DMS53 (cell line): ENCODE measurements at places on chromosomes 2 and 18.

DNA sequence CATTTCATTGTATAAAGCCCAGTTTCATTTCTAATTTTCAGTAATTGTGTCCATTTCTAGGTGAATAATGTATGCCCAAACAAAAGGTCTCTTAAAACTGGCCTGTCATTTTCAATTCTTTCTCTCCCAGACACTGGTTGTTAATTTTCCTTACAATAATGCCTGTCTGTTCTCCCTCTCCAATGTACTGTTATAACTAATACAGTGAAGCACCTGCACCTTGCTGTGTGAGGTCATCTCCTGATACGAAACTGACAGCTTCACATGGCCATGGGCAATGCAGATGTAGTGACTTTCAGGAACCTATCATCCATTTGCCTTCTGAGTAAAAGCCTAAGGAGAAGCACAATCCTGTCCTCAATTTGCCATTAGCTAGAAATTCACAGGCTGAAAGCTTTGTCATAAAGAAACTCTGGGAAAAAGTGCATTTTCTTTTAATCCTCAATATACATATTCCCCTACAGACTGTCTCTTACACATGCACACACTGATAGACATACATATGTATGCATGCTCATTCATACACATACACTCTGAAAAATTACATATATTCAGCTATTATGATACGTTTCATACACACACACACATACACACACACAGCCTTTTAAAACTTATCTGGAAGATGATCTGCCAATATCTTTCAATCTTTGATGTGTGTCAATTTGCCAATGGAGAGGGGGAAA lies 1030.3 kb downstream of the TDRD15 start:
- DNase-seq = no peak

- no peak for DNase-seq
Measured at GRCh38 chr2:95206096-95206495, 1.2 kb upstream of the ZNF892 start.

GRCh38 chr2:219844401-219845091 lies 217.1 kb downstream of the SLC4A3 start:
- peak; percentile 71 for DNase-seq

DNA sequence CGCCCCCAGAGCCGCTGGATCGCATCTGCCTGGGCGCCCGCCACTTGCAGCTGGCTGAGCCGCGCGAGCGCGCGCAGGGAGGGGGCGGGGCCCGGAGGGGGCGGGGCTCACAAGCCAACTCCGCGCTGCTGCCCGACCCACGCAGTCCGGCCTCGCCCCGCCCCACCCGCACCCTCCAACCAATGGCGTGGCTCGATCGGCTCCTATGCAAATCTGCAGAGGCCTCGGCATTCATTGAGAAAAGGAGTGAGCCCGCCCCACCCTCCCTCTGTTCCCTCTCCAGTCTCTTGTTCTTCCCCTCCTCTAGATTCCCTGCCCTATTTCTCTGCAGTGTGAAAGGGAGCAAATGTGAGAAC lies at the start of gene ALK:
Gene ALK (minus strand): TSS at position 27 of the 356 bp plus-strand sequence. CDS start 927 bp downstream, outside the sequence.
- DNase-seq = peak; percentile 96

- DNase-seq = no peak
Measured at GRCh38 chr2:231905026-231905425, 21.2 kb downstream of the NPPC start.

- DNase-seq = no peak
Measured at GRCh38 chr2:1756456-1756855, 12.1 kb upstream of the PXDN start.

DNA sequence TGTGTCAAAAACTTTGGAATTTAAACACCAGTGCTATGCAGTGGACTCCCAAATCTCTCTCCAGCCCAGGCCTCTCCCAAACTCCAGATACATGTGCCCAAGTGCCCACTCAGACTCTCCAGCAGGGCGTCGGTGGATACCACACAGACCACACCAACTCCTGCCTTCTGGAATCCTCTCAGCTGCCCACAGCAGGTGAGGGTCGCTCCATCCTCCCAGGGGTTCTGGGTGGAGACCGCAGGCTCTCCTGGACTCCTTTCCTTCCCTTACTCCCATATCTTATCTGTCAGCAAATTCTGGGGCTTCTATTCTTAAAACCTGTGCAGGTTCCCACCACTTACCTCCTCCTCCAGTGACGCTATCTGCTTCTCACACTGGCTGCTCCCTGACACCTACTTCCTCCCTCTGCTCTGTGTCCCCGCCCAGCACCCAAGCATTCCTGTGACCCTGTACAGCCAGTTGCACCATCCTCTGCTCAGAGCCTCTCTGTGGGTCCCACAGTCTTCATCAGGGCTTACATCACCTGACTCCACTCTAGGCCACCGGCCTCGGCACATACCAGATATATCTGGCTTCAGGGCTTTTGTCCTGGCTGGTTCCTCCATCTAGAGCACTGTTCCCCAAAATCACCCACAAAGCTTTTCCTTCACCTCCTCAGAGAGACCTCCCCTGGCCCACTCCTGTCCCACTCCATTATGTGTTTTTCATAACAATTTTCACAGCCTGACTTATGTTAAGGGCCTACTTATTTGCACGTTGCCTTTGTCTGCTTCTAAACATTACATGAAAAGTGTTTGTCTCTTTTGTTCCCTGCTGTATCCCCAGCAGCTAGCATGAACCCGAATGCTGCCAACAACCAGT lies 2.6 kb upstream of the IMP4 start:
- no peak for DNase-seq

GRCh38 chr2:239471011-239471792 lies 70.4 kb upstream of the HDAC4 start:
- no peak for DNase-seq

DNA sequence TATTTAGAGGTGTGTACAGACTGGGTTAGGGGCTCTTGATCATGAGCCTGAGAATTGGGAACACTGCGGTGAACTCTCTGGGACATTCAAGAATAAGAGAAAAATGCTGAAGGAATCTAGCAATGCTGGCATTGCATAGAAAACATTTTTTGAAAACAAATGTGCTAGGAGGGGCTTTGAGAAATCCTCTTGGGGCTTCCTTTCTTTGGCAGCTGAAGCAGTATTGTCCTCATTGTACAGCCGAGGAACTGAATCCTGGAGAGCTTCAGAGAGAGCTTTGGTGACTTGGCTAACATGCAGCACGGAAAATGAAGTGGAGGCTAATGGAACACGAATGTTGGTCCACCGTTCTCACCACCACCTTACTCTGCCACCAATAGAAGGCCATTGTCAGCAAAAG lies 107.3 kb upstream of the EFEMP1 start:
- no peak for DNase-seq

DNA sequence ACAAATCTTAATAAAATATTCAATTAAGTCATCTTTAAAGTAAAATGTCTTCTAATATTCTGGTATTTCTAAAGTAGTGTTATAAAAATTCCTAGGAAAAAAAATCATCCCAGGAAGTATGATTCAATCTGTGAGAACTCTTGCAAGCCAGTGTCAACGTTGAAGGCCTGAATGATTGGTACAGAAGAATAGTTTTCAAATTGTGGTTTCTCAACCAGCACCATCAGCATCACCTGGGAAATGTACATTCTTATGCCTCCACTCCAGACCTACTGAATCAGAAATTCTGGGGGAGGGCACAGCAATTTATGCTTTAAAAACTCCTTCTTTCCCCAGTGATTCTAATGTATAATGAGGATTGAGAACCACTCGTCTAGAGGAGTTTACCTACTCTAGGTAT lies 62.3 kb upstream of the C2orf15 start:
- DNase-seq = no peak

DNA sequence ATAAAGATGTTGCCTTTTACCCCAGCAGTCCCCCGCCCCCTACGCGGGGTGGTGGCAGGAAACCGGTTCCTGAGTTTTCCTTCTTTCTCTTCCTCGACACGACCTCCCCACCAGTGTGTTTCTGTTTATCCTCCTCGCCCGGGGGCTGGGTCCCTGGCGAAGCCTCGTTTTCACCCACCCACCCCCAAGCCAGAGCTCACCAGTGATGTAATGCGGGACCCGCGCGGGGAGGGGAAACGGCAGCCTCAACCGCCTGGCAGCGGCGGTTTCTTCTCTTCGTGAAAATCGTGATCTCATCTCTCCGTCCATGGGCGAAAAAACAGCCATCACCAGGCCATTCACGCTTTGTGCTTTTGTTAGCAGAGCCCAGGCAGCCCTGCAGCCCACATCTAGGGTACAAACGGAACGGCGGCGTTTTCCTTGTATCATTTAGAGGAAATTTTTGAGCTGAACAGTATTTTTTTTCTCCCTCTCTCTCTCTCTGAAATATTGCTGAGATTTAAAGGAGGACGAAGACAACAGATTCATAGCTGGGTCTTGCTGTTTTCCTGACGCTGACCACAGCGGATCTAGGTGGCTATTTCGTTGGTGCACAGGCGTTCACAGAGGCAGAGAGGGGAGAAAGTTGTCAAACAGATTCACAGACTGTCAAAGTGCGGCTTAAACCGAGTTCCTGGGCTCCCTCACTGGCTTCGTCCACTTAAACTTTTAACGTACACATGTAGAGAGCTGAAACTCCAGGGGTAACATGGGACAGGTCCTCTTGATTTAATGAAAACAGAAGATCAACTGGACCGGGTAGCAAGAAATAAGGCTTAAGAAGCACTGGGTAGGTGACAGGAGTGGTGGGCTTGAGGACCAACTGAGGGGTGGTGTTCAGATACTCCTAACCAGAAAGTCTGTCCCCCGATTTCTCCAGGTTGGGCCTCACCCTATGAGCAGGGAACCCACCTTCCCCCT lies 21.9 kb upstream of the PAX3 start:
- DNase-seq = peak; percentile 62

DNA sequence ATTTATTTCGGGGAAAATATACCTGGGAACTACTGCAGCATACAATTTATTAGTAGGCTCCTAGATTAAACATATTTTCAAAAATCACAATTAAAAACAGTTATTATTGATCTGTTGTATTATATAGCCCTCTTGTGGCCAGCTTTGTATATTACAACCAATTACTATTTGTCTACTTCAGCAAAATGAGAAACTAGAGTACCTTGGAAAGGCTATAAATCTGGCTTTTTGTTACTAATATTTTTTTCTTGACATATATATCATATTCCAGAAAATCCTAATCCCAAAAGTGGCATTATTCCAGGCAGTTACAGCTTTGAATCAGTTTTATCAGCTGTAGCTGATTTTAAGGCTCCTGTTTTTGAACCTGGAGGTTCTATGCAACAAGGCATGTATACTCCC lies 101.2 kb downstream of the UBR3 start:
- peak; percentile 79 for DNase-seq

GRCh38 chr2:45715601-45716379 lies 64.3 kb downstream of the PRKCE start:
- DNase-seq = no peak

DNA sequence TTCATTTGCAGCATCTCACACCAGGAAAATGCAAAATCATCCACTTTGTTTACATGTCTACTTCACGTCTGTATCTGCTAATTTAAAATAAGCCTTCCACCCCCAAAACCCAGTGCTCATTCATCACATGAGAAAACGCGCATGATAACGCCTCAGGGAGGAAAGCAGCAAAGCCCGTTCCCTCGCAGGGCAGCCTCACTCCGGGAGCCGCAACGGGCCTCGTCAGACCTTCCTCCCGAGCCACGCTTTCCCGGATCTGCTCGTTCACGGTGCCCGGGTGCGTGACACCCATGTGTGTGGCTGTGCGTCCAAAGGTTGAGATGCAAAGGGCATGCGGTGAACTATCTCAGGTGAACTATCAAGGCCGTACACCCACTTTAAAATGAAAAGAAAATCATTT lies 59.8 kb downstream of the NDUFA10 start:
- DNase-seq = no peak
